ENCODE measurements at places on chromosomes 6 and 20. TPM values are rescaled to one million over a fixed set of nuclear protein-coding genes. Genes with fewer than 3 reads are reported as not detected.

The SLC17A1 gene
- total RNA-seq = not detected

The RHAG gene
- total RNA-seq = not detected

The PHACTR1 gene
- total RNA-seq = 0.13 TPM

The BCL2L1 gene
- 69.0 TPM for total RNA-seq

The APOBEC2 gene
- total RNA-seq = 115 TPM

The ARHGAP40 gene
- total RNA-seq = not detected

The FOXS1 gene
- 0.33 TPM for total RNA-seq

The TTI1 gene
- 21.4 TPM for total RNA-seq

The BPI gene
- not detected for total RNA-seq

The SLC35F1 gene
- 0.29 TPM for total RNA-seq

DNA sequence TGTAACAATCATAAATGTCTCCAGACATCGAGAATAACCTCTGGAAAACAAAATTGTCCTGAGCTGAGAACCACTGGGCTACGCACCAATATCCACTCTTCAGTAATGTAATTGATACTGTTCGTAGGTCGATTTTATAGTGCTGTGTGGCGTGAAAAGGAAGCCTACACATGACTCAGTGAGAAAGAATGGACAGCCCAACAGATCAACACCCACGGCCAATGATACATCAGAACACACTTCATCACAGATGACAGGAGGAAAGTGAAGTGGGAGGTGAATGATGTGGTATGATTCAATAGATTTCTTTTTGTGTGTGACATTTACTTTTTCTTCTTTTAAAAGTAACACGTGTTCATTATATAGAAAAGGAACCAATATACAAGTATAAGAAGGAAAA, 93.5 kb downstream of the RPS12 start:
- H3K27me3 ChIP-seq = no peaks in the 10 kb centered on the region
- H3K36me3 ChIP-seq = no peaks in the 10 kb centered on the region
- H3K27ac ChIP-seq = no peak overlapping the region

- H3K27me3 ChIP-seq = no peaks in the 10 kb centered on the region
- H3K4me1 ChIP-seq = peaks cover 46% of the 10 kb centered on the region
- H3K36me3 ChIP-seq = no peaks in the 10 kb centered on the region
- H3K27ac ChIP-seq = no peak overlapping the region
- no peak for DNase-seq
Measured at GRCh38 chr20:41242352-41242751, 75.2 kb downstream of the ZHX3 start.

DNA sequence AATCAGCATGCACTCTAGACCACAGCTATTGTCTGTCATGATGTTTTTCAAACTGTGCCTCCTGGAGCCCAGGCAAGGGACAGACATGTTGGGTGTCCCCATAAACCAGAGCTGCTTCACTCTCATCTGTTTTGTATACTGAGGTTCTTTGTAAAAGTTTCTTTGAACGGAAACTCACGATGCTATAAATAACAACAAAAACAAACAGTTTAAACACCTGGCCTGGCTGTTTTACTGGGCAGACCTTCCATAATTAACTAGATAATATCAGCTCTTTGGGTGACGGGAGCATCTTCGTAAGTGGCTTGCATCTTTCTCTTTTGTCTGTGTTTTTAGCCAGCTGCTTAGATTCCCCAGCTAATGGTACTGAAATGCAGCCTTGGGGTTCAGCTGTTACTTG, 190.3 kb downstream of the ZDHHC14 start:
- H3K4me1 ChIP-seq = peaks cover 21% of the 10 kb centered on the region
- no peak for DNase-seq
- no peak overlapping the region for H3K4me3 ChIP-seq

GRCh38 chr6:25315194-25316177, 36.3 kb downstream of the CARMIL1 start:
- no peaks in the 10 kb centered on the region for H3K27me3 ChIP-seq
- DNase-seq = no peak
- H3K4me1 ChIP-seq = no peaks in the 10 kb centered on the region
- H3K27ac ChIP-seq = no peak overlapping the region

DNA sequence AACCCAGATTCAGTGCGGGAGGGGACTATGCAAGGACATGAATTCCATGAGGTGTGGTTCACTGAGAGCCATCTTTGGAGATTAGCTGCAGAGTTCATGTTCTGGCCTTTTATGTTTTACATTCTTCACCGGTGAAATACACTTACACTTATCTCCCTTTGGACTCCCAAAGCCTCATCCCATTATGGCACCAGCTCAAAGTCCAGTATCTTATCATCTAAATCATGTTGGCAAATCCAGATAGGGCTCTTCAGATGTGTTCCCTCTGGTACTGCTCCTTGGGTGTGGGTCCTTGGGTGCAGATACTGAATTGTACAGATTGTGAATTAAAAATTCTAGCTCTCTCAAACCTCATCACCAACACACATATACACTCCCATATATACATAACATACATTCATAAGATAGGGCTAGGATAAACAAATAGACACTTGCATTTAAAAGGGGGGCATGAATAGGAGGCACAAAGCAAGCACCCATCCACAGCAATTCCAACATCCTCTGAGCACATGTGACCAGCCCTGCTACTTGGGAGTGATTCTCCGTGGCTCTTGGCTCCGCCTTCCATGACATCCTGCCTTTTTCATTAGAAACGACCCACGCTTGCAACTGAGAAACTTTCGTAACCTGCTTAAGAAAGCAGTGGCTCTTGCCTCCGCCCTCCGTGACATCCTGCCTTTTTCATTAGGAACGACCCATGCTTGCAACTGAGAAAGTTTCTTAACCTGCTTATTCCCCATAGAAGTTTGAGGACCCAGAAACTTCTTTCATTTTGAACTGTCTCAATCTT, 53.6 kb upstream of the LRRC1 start:
- H3K4me3 ChIP-seq = no peak overlapping the region
- no peaks in the 10 kb centered on the region for H3K27me3 ChIP-seq
- no peak overlapping the region for H3K27ac ChIP-seq

DNA sequence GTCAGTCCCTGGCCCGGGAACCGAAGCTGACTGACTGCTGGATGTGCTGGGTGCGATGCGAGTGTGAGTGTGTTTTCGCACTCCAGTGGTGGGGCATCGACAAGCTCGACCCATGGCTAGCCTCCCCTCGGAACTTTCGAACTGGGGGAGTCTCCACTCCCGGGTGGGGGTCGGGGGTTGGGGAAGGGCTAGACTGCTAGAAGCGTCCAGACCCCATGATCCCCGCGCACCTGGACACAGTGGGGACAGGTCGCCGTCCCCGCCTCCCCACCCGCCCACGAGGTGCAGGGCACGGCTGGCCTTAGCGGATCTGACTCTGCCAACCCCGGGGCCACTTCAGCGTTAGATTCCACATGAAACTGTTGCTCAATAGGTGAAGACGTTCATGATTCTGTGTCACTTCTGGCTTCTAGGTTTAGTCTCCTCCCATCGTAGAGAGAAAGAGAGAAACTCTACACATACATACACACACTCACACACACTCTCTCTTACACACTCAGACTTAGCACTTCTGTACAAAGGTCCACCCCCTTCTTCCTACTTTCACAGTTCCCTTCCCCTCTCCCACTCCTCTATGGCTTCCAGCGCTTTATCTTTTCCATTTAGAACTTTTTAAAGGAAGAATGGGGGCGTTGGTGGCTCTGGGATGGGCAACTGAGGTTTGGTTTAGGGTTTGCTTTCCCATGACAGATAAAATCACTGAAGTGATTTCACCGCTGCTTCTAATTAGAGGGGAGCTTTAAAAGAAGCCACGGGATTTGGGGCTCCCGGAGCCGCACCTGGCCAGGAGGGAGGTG, 5.1 kb upstream of the TFAP2A start:
- peaks cover 99% of the 10 kb centered on the region for H3K27me3 ChIP-seq
- no peaks in the 10 kb centered on the region for H3K36me3 ChIP-seq
- H3K27ac ChIP-seq = no peak overlapping the region
- H3K4me3 ChIP-seq = no peak overlapping the region
- DNase-seq = no peak

GRCh38 chr6:126091466-126091865, 105.1 kb downstream of the TRMT11 start:
- H3K36me3 ChIP-seq = no peaks in the 10 kb centered on the region
- H3K4me1 ChIP-seq = no peaks in the 10 kb centered on the region
- H3K27me3 ChIP-seq = no peaks in the 10 kb centered on the region
- no peak for DNase-seq

DNA sequence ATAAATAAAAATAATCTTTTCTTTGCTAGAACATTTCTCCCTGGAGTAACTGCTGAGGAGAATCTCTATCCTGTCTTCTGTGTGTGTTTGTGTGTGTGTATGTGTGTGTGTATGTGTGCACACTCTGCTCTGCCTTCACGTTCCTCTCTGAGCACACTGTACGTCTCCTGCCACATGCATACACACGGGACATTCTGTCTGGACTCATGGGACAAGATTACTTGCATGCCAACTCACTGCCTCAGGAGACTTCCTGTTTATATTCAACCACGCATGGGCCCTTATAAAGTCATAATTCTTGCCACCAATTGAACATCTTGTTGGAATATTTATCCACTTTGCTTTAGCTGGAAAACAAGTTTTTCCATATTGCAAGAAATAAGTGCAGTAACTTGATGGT, 930.6 kb downstream of the KIF16B start:
- no peak overlapping the region for H3K4me3 ChIP-seq
- no peaks in the 10 kb centered on the region for H3K4me1 ChIP-seq
- no peaks in the 10 kb centered on the region for H3K36me3 ChIP-seq
- H3K27me3 ChIP-seq = no peaks in the 10 kb centered on the region

GRCh38 chr20:63830841-63831588, at the start of gene ZBTB46:
TSS of gene ZBTB46 (minus strand) at chr20:63831264. CDS start at chr20:63790757, 40,507 bp downstream.
- peaks cover 19% of the 10 kb centered on the region for H3K4me1 ChIP-seq
- peak within 1 kb of the TSS; percentile 71 for H3K27ac ChIP-seq
- no peaks in the 10 kb centered on the region for H3K36me3 ChIP-seq
- no peak for DNase-seq
- no peaks in the 10 kb centered on the region for H3K27me3 ChIP-seq

GRCh38 chr6:39313526-39314272, 520 bp downstream of the KCNK17 start:
- H3K4me3 ChIP-seq = peak overlapping the region; percentile 27
- no peak overlapping the region for H3K27ac ChIP-seq
- peaks cover 21% of the 10 kb centered on the region for H3K27me3 ChIP-seq
- no peaks in the 10 kb centered on the region for H3K36me3 ChIP-seq

DNA sequence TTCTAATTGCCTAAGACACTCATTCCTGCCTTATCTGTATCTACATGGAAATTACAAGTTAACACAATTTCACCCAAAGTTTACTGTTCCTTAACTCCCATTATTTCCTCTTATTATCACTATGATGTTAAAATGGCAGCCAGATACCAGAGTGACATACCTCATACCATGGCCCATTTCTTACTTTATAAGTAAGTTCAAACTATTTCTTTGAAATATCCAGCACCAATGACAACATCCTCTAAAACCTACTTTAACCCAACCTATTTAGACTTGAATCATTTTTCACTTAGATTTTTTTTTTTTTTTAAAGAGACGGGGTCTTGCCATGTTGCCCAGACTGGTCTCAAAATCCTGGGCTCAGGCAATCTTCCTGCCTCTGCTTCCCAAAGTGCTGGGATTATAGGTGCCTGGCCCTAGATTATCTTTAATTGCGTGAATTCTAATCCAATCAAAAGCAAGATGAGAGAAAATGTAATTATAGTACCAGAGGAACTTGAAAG, 10.0 kb downstream of the REV3L start:
- H3K27ac ChIP-seq = no peak overlapping the region
- no peak overlapping the region for H3K4me3 ChIP-seq
- no peaks in the 10 kb centered on the region for H3K36me3 ChIP-seq

- no peak overlapping the region for H3K4me3 ChIP-seq
- no peaks in the 10 kb centered on the region for H3K27me3 ChIP-seq
- no peaks in the 10 kb centered on the region for H3K4me1 ChIP-seq
- no peak overlapping the region for H3K27ac ChIP-seq
Measured at GRCh38 chr20:61556673-61557072, 304.6 kb downstream of the CDH4 start.

- H3K4me3 ChIP-seq = no peak overlapping the region
- H3K27me3 ChIP-seq = no peaks in the 10 kb centered on the region
- H3K27ac ChIP-seq = no peak overlapping the region
Measured at GRCh38 chr20:50356962-50357782, 153.0 kb upstream of the PTPN1 start.

- no peaks in the 10 kb centered on the region for H3K36me3 ChIP-seq
- no peak overlapping the region for H3K4me3 ChIP-seq
- H3K4me1 ChIP-seq = peaks cover 4% of the 10 kb centered on the region
- H3K27me3 ChIP-seq = no peaks in the 10 kb centered on the region
- H3K27ac ChIP-seq = no peak overlapping the region
- DNase-seq = no peak
Measured at GRCh38 chr6:4649728-4650127, 126.5 kb upstream of the CDYL start.

DNA sequence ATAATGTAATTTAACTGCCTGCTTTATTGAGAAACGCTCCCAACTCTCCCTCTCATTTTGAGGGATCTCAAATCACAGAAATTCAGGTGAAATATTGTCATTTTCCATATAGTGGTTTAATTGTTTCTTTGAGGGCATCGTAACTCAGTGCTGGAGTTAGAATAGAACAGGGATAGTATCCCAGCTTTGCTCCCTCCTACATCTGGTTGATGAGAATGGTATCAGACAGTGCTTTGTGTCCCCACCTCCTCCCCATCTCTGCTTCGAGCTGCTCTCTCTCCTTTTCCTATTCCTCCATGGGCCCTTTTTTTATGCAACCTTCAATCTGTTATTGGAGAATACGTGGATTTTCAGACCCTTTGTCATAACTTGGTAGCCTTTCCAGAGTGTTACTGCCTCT, 41.2 kb upstream of the REV3L start:
- DNase-seq = no peak
- H3K27me3 ChIP-seq = no peaks in the 10 kb centered on the region
- no peak overlapping the region for H3K4me3 ChIP-seq
- H3K27ac ChIP-seq = peak overlapping the region; percentile 27

GRCh38 chr6:113598786-113599185, 258.4 kb upstream of the MARCKS start:
- H3K4me1 ChIP-seq = no peaks in the 10 kb centered on the region
- H3K27me3 ChIP-seq = no peaks in the 10 kb centered on the region
- no peak overlapping the region for H3K4me3 ChIP-seq
- H3K36me3 ChIP-seq = no peaks in the 10 kb centered on the region
- DNase-seq = no peak
- H3K27ac ChIP-seq = no peak overlapping the region

DNA sequence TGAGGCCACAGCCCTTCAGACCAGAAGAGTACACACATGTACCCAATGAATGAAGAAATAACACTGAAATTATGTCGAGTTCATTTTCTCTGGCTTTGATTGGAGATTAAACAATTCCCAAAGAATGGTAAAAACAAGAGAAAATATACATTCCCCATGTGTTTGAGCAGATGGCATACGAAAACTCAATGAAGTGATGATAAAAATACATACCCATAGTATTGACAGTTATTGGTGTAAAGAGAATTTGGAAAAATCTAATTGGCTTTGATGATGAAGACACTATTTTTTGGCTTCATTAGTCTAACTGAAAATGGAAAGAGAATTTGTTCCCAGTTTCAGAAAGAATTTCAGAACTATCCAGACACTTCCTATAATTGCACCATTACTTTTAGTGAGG, 76.6 kb upstream of the SNRPB2 start:
- DNase-seq = no peak
- no peak overlapping the region for H3K27ac ChIP-seq
- no peaks in the 10 kb centered on the region for H3K36me3 ChIP-seq
- no peak overlapping the region for H3K4me3 ChIP-seq
- H3K4me1 ChIP-seq = no peaks in the 10 kb centered on the region
